RKO (cell line): ENCODE measurements at places on chromosomes 4 and X.

- DNase-seq = no peak
Observed at GRCh38 chrX:136067097-136067496, 80.2 kb upstream of the FHL1 start.

DNA sequence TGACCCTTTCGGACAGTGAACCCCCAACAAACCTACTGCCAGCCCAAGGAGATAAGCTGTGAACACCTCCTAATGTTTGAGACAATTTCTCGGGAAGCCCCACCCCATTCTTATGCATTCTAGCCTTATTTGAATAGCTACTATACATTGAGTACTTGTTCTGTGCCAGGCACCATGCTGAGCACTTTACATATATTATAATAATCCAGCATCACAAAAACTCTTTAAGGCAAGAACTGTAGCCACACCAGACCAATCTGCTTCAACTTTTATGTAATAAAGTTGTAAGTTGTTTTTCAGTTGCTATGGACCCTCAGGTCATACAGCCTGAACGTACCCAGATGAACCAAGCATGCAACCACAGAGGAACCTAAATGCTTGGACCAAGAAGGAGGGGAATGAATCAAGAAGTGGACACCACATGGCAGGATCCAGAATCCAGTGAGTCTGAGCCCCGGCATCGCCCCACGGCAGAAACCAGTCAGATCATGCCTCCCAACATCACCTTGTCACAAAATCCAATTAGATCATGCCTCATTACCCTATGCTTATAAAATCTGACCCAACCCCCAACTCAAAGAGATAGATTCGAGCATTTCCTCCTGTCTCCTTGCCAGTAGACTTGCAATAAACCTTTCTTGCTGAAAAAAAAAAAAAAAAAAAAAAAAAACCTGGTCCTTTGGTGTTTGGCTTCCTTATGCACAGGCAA, 225.0 kb downstream of the QDPR start:
- no peak for DNase-seq

DNA sequence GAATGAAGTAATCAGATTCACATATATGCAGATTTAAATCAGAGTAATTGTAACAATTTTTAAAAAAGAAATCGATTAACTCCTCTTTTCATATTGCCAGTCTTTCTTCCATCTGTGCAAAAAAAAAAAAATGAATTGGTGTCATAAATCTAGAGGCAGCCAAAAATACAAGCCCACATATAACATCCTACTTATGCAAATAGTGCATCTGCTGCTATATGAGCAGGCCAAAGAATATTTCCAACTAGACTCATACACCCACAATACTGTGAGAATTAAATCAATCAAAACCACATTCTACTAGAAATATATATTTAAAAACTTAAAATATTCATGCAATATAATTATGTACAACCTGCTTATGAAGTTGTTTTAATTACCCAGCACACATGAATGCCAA, 298.1 kb upstream of the TRAM1L1 start:
- no peak for DNase-seq

DNA sequence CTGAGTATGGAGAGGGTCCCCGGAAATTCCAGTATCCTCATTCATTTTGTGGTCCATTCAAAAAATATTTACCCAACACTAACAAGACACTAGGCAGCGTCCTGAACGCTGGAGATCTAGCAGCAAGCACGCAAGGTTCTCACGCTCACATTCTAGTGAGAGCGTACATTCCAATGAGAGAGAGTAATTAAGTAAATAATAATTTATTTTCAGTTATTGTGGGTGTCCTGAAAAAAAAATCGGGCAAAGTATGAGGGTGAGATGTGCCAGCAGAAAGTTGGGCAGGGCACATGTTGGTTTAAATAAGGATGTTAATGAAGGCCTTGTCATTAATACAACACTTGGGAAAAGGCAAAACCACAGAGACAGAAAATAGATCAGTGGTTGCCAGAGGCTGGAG, 4.0 kb upstream of the TMEM156 start:
- DNase-seq = no peak

GRCh38 chrX:19728915-19729314, 158.5 kb downstream of the SH3KBP1 start:
- DNase-seq = no peak

DNA sequence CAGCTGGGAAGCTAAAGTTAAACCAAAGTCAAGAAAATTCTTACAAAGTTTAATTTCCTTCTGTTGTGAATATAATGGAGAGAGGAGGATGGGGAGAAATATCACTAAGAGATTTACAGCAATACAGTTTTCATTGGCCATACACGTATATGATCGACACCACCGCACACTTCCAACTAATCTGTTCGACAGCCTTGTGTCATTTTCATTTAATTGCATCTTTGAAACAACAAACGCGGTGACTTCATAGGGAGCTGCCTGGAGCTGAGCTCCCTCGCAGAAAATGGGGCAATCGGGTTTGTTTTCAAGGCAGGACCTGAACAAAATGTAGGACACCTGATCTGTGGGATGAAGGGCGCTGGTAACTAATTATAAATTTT, 1.3 kb downstream of the PTPN13 start:
- no peak for DNase-seq

- DNase-seq = no peak
Observed at GRCh38 chr4:175930471-175930870, 118.4 kb upstream of the GPM6A start.

DNA sequence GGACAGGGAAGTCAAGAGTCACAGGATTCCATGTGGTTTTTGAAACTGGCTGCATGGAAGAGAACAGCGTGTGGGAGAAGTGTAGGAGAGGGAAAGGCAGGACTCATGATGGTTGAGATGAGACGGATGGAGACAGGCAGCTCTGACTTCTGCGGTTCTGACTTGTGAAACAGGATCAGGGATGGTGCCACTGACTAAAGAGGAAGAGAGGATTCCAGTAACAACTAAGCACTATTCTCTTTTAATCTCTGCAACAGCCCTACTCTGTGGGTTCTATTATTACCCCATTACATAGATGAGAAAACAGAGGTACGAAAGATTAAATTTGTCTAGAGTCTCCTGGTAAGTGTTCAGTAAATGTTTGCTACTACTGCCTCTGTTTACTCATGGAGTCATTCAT, 156.3 kb downstream of the CBR4 start:
- no peak for DNase-seq

DNA sequence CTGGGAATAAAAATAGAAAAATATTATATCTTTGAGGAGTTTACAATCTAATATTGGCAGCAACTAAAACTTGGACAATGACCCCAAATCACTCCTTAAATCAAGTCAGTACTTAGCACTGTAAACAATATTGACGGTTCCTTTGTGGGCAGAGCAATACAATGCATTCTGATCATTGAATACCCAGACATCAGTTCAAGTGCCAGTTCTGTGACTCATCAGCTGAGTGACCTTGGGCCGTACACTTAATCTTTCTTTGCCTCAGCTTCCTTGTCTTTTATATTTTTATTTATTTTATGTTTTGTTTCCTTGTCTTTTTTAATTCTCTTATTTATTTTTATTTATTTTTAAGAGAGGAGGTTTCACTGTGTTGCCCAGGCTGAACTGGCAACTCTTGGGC, 112.2 kb upstream of the ANXA3 start:
- DNase-seq = no peak

DNA sequence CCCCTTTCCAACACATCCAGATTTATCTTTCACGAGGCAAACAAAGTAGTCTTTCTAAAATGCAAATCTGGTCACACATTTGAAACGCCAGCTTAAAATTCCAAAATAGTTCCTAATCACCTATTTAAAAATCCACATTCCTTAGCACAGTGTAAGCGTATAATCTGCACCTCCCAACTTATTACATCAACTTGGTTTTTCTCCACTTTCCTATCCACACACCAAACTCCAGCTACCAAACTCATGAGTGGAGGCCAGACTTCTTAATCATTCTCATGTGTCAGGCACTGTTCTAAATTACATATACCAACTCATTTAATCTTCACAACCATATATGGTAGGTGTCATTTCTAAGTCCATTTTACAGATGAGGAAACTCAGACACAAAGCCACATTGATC, 33.8 kb downstream of the ENOX2 start:
- no peak for DNase-seq

- DNase-seq = peak; percentile 16
Observed at GRCh38 chrX:103774070-103774642, 2.5 kb upstream of the PLP1 start.

DNA sequence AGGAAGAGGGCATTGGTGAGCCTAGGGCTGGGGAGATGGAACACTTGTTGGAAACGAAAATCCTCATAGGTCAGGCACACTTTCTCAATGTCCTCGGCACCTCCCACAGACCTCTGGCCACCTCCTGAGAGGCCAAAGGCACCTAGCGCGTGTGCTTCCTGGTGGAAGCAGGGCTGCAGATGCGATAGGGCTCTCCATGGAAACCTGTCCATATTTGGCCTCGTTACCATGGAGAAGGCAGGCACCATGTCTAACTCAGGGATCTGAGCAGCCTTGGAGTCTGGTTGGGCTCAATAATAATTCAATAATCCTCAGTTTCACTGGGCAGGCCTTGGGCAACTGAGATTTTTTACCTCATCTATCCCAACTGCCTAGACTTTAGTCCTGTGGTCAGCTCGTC, 58.3 kb downstream of the RAI2 start:
- DNase-seq = no peak

DNA sequence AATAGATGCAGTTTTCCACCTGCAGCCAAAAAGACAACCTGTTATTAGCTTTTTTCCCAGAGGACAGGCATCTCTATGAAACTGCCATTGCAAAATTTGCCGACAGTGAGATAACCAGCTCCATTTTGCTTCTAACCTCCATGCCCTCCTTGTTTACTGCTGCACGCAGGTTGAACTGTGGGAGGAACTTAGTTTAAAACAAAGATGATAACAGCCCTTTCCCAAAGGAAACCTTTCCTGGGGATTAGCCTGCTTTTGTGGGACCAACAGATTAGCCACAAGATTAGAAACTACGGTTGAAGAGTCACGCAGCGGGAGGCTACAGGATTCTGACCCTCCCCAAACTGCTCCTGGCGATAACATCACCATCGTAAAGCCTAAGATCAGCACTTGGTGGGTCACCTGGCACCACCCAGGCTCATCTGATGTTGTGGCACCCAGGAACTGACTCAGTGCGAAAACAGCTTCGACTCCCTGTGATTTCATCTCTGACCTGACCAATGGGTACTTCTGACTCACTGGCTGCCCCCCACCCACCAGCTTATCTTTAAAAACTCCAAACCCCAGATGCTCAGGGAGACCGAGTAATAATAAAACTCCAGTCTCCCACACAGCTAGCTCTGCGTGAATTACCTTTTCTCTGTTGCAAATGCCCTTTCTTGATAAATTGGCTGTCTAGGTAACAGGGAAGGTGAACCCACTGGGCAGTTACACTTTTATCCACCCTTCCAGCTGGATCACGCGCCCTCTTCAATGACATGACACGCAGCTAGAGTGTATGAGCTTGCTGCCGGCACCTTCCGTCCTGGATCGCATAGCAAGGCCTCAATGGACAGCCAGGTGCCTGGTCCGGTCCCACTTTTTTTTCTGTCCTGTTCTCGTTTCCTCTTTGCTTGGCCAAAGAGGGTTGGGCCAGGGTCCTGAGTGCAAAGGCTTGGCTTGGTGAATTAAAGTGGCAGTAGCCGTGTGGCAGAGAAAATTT, 27.2 kb downstream of the NOP14 start:
- peak; percentile 99 for DNase-seq

GRCh38 chr4:176063718-176064117, 1.9 kb upstream of the WDR17 start:
- no peak for DNase-seq

DNA sequence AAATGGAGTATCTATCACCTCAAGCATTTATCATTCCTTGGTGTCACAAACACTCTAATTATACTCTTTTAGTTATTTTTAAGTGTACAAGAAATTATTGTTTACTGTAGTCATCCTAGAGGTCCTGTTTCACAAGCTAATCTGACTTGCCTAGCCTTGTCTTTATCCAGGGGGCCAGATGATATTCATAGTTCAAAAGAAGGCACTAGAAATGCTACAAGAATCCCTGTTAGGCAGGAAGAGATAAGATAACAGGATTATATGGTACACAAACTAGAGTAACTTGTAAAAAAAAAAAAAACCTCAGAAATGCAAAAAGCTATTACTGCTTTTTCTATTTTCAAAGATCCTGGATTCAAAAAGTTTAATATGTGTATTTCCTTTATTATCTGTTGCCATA, 95.8 kb downstream of the MBNL3 start:
- no peak for DNase-seq

DNA sequence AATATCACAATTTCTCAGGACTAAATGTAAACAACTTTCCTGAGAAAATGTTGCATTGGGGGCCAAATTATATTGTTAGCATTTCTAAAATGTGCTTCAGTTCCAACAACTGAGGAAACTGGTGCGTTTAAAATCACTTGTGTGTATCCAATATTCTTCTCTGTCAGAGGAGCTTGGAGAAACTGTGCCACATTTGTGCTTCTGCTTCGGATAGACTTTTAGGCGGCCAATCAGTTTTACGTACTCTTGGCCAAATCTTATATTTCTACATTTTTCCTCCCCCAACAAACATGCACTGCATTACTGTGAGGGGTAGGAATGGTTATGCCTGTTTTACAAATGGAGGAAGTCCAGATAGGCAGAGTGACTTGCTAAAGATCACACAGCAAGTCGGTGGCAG, 27.4 kb upstream of the TRPC5OS start:
- no peak for DNase-seq

- no peak for DNase-seq
Observed at GRCh38 chrX:349702-350101, 31.1 kb upstream of the GTPBP6 start.

DNA sequence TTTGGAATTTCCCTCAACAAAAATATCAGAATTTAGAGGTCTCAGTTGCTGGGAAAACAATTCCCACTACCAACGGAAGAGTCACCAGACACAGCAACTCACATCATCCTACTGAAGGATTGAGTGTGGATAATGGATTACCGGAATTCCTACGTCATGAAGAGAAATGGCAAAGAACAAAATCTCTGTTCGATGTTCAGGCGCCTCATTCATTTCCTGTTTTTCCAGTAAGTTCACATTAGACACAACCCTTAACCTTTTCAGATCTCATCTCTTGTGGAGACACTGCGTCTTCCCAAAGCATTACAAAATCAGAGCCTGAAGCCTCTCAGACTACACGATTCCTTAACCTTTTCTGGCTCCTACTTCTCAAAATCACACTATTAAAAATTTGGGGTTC, 58.5 kb upstream of the CPEB2 start:
- DNase-seq = no peak

DNA sequence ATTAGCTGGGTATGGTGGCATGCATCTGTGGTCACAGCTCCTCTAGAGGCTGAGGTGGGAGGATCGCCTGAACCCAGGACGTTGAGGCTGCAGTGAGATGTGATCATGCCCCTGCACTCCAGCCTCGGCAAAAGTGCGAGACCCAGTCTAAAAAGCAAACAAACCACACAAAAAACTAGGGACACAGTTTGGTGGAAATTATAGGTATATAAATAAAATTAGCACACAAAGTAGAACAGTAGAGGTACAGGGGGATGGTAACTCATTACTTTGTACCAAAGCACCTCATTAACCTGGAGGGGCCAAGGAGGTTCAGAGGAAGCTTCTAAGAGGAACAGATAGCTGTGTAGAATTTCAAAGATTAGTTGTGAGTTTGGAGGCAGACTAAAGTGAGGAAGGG, 5.1 kb downstream of the VBP1 start:
- no peak for DNase-seq

- no peak for DNase-seq
Observed at GRCh38 chr4:142473218-142473959, 372.7 kb downstream of the INPP4B start.
